ENCODE measurements at places on chromosomes 16 and 17. TPM values are rescaled to one million over a fixed set of nuclear protein-coding genes. Genes with fewer than 3 reads are reported as not detected.

DNA sequence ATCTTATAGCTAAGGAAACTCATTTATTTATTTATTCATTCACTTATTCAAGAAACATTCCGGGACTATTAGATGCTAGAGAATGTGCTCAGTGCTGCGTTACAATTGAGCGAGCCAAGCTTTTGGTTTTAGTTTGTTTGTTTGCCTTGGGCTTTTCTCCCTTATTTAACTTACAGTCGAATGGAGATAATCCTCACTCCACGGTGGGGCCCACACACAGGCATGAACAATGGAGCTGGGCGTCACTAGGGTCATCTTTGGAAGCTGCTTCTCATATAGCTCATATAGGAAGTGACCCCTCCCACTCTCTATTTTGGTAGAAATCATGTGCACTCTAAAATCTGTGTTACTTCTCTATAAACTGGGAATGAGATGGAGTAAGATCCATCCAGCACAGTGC is 210.0 kb downstream of the TMEM114 start:
- DNase-seq: no peak

Gene STAT5B
- 21.0 TPM for total RNA-seq

DNA sequence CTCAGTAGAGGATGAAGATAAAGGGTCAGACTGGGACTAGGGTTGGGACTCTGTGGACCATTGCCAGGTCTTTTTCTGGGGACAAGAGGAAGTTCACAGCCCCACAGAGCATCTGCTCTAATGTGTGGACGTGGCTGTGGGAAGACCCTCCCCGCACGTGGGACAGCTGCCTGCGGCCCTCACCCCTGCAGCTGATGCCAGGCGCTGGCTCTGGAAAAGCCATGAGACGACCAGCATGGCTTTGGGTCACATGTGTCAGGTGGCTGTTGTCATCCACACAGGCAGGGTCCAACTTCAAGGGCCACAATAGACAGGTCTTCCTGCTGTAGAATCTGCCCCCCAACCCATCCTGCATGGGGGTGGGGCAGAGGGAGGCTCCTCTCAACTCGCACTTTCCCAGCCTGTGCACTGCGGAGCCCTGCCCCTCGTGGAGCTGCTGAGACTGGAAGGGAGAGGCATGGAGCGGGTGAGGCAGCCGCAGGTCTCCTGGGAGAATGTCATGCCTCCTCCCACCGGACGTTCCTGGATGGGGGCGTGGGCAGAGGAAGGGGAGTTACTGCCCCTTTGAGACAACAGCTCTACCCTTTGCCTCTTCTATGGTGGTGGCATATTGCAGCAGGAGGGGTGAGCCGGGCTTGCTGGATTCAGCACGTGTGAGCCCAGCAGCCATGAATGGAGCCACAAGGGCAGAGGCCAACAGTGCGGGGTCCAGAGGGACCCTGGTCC is 53.4 kb downstream of the PIMREG start:
- no peak for DNase-seq

Gene CCL5
- total RNA-seq: 0.13 TPM

- DNase-seq: peak; percentile 81
Observed at GRCh38 chr17:7583253-7584109, at the start of gene MPDU1. Gene MPDU1 (plus strand): TSS chr17:7583852. CDS start chr17:7583863, 11 bp downstream.

DNA sequence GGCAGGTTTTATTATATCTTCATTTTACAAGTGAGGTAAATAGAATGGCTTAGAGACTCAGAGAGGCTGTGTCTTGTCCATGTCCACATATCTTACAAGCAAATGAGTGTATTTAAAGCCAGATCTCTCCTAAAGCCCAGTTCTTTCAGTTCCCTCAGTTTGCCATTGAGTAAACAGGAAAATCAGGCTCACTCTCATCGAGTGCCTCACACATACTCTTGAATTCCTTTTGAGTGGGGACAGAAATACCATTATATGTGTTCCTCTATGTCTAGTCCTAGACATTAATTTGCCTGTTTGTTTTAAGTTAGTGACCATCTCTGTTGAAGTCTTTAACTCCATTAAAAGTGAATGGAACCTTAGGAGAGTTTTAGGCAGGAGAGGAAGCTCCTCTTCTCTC is 40.1 kb downstream of the BPTF start:
- no peak for DNase-seq

- peak; percentile 94 for DNase-seq
Observed at GRCh38 chr16:55832773-55833691, at the start of gene CES1. Gene CES1 (minus strand): TSS chr16:55833096. CDS start chr16:55833055, 41 bp downstream.

GRCh38 chr17:18148586-18148985 is 35.0 kb upstream of the ALKBH5 start:
- DNase-seq: no peak

Gene TXNDC17
- 359 TPM for total RNA-seq

GRCh38 chr17:18109935-18110485 is 1.5 kb downstream of the MYO15A start:
- DNase-seq: no peak

GRCh38 chr16:26672206-26672605 is 394.5 kb upstream of the C16orf82 start:
- no peak for DNase-seq

GRCh38 chr16:88617268-88618031 is 20.9 kb upstream of the IL17C start:
- DNase-seq: no peak

Gene MAFG
- 12.4 TPM for total RNA-seq

DNA sequence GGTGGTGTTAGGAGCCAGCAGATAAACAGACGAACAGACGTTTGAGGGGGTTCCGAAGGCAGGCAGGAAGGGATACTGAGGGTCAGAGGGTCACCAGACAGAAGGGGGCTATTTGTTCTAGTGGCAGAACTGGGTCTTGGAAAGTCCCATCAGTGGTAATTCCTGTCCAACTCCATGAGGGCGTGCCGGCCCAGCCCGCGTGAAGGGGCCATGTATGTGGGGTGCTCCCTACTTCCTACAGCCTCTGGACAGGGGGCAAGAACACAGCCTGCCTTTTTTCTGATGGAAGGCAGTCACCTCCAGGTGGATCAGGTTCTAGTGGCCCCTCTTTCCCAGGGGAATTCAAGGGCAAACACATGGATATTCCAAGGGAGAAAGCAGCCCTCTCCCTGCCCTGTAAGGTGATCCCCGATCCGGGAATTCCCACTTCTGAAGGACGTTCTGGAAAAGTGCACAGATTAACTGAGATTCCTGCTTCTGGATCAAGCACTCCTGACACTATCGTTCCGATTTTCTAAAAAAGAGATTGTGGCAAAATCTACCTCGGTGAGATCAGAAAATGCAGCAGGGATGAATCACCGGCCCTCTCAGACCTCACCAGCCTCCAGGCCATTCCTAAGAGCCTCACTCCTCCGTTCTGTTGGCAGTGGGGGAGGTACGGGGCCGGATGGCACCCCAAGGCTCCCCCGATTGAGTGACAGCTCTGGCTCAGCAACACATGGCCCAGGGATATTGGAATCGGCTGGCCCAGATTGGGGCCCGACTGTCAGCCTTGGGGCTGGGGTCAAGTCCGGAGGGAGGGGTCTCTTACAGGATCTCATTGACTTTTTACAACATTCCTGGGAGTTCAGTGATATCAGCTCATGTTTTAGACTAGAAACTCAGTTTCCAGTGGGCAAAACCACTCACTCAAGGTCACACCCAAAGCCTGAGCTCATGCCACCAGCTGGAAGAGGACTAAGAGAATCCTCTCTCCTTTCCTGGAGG is 12.4 kb downstream of the STX1B start:
- DNase-seq: peak; percentile 49

DNA sequence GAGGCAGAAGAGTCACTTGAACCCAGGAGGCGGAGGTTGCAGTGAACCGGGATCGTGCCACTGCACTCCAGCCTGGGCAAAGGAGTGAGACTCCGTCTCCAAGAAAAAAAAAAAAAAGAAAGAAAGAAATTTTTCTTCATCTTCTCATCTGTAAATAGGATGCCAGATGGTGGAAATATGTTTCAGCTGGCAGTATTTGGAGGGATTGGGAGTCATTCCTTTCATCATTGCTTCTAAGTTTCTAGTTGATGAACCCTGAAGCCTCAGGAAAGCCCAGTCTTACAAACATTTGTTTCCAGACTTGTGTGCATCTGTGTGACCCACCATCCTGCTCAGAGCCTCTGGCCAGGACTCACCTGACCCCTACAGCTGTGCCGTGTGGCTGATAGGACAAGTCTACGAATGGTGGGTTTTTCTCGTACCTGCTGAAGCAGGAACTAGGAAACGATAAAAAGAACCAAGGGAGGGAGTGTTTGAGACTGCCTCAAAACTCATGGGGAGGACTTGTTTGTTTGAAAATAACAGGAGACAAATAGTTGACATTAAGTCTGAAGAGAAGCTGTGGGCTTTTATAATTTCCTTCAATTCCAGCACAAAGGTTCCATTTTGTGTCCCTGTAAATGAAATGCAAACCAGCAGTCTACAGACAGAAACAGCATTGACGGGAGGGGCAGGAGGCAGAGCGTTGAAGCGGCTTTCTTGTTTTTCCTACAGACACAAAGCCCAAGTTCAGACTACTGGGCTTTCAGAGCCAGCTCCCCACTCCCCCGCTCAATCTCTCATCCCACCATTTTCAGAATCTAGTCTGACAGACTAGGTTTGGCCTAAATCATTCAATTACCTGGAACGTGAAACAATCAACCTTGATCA is 24.9 kb downstream of the CDRT4 start:
- no peak for DNase-seq

DNA sequence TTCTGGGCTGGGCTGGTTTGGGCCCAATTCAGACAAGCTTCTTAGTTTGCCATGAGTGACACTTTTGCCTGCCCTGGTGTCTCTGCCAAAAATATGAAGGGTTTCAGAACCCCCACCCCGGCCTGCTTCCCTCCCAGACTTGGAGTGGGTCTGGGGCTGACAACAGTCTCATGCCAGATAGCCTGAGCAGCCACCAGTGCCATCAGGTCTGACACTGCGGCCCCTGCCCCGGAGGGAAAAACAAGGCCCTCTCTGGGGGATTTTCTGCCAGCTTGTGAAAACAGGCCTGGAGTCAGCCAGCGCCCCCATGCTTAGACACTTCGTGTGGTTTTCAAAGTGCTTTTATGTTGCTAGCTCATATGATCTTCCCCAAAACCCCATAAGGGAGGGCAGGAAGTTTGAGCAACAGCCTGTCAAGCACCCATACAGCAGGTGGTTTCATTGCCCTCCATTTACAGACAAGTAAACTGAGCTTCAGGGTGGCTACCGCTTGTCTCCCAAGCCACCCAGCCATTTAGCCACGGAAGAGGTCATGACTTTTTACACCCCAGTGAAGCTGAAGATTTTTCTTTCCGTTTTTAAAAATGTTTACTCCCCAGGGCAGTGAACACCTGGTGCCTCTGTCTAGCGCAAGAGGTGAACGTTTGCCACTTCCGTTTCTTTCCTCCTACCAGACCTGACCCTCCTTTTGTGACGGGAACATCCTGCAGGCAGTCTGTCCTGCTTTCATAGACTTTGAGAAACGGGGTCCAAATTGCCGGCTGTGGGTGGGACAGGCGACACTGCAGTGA is 300.6 kb downstream of the SEC14L1 start:
- no peak for DNase-seq

DNA sequence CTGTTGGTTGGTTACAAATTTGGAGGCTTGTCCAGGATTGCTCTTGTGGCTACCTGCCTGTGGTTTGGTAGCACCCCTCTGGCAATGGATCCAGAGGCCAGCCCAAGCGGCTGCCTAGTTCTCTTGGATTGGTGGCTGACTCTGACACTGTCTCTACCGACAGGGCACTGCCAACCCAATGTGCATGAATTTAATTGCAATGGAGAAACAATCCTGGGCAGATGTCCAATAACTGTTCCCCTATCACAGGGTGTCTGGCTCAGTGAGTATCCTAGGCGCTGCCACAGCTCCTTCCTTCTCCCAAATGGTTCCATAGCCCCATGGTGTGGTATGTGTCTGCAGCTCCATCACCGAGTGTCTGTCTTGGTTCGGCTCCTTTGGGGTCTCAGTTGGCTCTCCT is 19.5 kb downstream of the N4BP1 start:
- DNase-seq: no peak

Data from HepG2 (cell line).